Ovary (tissue), 10 donors: ENCODE measurements at places on chromosomes 1 and 21. TPM values are rescaled to one million over a fixed set of nuclear protein-coding genes. Genes with fewer than 3 reads are reported as not detected.

GRCh38 chr1:199308349-199308846 is 669.6 kb downstream of the PTPRC start:
- no peaks in the 10 kb centered on the region for H3K27me3 ChIP-seq
- no peaks in the 10 kb centered on the region for H3K4me1 ChIP-seq
- no peak for DNase-seq
- no peak overlapping the region for H3K4me3 ChIP-seq
- no peaks in the 10 kb centered on the region for H3K36me3 ChIP-seq

- no peak for DNase-seq
- H3K4me3 ChIP-seq: no peak overlapping the region
- no peaks in the 10 kb centered on the region for H3K4me1 ChIP-seq
- no peaks in the 10 kb centered on the region for H3K36me3 ChIP-seq
- no peaks in the 10 kb centered on the region for H3K27me3 ChIP-seq
- H3K27ac ChIP-seq: no peak overlapping the region
These were observed 346.2 kb downstream of the BARHL2 start for GRCh38 chr1:90370686-90371447.

- H3K4me1 ChIP-seq: no peaks in the 10 kb centered on the region
- H3K27me3 ChIP-seq: no peaks in the 10 kb centered on the region
- DNase-seq: no peak
- no peaks in the 10 kb centered on the region for H3K36me3 ChIP-seq
- H3K27ac ChIP-seq: no peak overlapping the region
These were observed 11.5 kb downstream of the LRP8 start for GRCh38 chr1:53316424-53316765.

DNA sequence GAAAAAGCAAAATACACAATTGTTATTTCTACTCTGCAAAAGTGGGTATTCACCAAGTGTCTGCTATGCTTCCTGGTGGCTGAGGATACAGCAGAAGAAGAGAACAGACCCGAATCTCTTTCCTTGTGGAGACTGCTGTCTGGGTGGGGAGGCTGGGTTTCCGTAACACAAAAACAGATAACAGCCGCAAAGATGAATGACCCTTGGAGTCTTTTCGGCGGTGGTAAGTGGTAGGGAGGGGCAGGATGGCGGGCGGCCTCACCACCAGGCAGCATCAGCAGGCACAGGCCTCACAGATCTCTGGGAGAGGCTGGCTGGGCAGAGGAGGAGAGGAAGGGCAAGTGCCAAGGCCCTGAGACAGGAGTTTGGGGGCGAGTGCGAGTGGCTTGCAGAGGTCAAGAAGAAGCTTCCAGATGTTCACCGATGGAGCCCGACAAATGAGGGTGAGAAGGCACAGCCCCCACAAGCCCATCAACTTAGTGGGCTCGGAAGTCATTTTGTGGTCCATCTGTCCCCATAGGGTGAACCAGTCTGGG is 164.2 kb downstream of the RHOU start:
- no peaks in the 10 kb centered on the region for H3K27me3 ChIP-seq
- no peak overlapping the region for H3K27ac ChIP-seq
- DNase-seq: no peak
- H3K36me3 ChIP-seq: no peaks in the 10 kb centered on the region
- H3K4me1 ChIP-seq: peaks cover 15% of the 10 kb centered on the region

DNA sequence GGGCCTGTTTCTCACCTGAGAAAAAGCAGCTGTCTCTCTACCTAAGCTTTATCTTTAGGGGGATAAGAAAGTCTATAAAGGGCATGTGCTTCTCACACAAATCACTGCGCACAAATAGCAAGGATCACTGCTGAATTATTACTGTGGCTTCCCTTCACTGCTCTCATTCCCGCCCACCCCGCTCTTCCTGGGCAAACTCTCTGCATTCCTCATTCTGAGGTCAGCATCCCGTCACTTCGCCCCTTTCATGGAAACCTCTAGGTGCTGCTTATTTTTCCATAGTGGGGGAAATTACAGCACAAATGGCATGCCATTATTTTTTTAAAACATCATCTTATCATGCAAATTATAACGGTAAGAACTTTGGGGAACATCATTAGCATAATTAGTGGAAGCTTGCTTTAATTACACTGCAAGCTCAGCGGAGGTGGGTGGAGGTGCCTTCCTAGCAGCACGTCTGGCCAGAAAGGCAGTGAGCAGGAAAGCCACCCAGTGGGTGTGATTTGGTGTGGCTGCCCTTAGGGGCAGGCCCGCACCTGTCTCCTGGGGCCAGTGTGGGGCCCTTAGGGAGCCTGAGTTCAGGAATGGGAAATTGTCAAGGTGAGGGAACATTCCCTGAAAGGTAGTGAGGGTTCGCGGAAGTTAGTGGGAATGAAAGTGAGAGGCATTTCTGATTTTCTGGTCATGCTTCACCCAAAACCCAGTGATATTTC is 105.9 kb downstream of the LAMC2 start:
- peak overlapping the region; percentile 61 for H3K27ac ChIP-seq
- H3K36me3 ChIP-seq: no peaks in the 10 kb centered on the region
- H3K27me3 ChIP-seq: no peaks in the 10 kb centered on the region
- H3K4me1 ChIP-seq: peaks cover 8% of the 10 kb centered on the region
- H3K4me3 ChIP-seq: no peak overlapping the region

- H3K36me3 ChIP-seq: no peaks in the 10 kb centered on the region
- peak; percentile 85 for DNase-seq
- no peaks in the 10 kb centered on the region for H3K27me3 ChIP-seq
- no peaks in the 10 kb centered on the region for H3K4me1 ChIP-seq
- H3K27ac ChIP-seq: no peak overlapping the region
These were observed 105.3 kb upstream of the SERBP1 start for GRCh38 chr1:67535474-67535873.

DNA sequence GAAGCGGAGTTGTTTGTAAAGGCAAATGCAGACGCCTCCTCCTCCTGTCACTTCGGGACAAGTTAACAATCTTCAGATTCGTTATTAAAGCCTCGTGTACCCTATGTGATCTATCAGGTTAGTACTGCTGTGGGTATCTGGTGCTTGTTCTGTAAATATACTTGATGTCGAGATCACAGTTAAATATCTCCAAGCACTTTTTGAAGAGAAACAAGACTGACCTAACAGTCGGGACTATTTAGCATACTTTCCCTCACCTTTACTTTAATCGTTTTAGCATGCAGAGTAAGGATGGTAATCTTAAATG is 710 bp downstream of the KLHL20 start:
- no peak for DNase-seq
- H3K27ac ChIP-seq: no peak overlapping the region

GRCh38 chr1:78491451-78492071 is 787 bp downstream of the PTGFR start:
- H3K4me3 ChIP-seq: peak overlapping the region; percentile 62
- H3K27ac ChIP-seq: peak overlapping the region; percentile 62
- no peaks in the 10 kb centered on the region for H3K27me3 ChIP-seq
- peak; percentile 50 for DNase-seq
- H3K36me3 ChIP-seq: no peaks in the 10 kb centered on the region

DNA sequence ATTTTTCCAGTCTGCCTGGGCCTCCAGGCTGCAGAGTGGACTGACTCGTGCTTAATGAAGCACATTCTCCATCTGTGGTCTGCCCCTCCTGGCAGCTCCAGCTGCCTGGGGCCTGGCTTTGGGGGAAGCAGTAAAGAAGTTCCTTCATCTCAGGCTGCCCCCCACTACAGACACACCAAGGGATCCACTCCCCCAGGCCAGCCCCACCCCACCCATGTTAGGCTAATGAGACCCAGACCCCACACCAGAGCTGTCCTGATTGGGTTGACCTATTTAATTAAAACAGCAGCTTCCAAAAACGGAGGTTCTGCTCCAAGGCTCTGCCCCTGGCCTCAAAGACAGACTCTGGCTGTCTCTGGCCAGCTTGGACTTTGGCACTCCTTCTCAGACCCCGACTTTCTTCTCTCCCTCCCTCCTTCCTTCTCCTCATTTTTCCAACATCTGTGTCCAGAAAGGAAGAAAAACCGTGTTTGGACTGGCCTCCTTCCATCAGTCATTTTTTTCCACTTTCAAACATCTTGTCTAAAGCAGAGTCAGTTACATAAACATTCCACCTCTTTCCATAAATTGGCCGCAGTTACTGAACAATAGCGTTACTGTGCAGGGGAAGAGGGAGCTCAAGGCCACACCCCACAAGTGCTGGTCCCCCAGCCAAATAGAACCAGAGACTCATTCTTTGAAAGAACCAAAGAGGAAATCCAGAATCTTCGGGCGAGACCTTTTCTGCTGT is 29.7 kb downstream of the SERTAD4 start:
- H3K27me3 ChIP-seq: no peaks in the 10 kb centered on the region
- H3K36me3 ChIP-seq: no peaks in the 10 kb centered on the region
- peak; percentile 39 for DNase-seq
- H3K4me1 ChIP-seq: peaks cover 3% of the 10 kb centered on the region
- H3K27ac ChIP-seq: no peak overlapping the region
- H3K4me3 ChIP-seq: no peak overlapping the region

GRCh38 chr1:233107130-233107660 is 156.8 kb downstream of the NTPCR start:
- DNase-seq: no peak
- peaks cover 6% of the 10 kb centered on the region for H3K4me1 ChIP-seq
- H3K4me3 ChIP-seq: no peak overlapping the region
- no peaks in the 10 kb centered on the region for H3K27me3 ChIP-seq
- no peaks in the 10 kb centered on the region for H3K36me3 ChIP-seq

DNA sequence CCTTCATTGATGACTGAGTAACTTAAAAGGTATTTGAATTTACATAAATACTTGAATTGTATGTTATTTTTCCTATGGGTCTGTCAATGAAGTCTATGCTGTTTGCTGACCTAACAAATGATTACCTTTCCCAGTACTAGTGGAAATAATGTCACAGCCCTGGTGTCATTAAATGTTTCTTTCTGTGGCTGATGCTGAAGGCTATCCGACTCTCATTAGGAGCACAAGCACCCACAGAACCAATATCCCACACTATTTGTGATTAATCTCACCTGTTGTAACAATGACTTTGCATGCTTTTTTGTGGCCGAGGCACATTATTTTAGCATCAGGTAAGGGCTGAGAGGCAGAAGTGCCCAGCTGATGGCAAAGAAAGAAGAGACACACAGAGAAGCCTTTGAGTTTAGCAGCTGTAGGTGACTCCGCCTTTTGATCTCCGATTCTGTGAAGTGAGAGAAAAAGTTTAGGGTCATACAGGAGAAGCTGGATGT is 25.8 kb upstream of the TRIM45 start:
- no peak overlapping the region for H3K27ac ChIP-seq
- H3K27me3 ChIP-seq: no peaks in the 10 kb centered on the region
- H3K4me1 ChIP-seq: no peaks in the 10 kb centered on the region
- no peaks in the 10 kb centered on the region for H3K36me3 ChIP-seq

Gene HAO2
- not detected for total RNA-seq

Gene HUNK
- total RNA-seq: 4.9 TPM

Gene FNDC5
- 12.1 TPM for total RNA-seq

Gene TSSK3
- 8.5 TPM for total RNA-seq

Gene DENND2C
- 2.2 TPM for total RNA-seq

Gene RGS13
- total RNA-seq: not detected
